Naive B cell (primary cell): ENCODE measurements at places on chromosomes 5 and 9.

- DNase-seq, result no peak
Measured at GRCh38 chr5:134530301-134531077, 5.0 kb downstream of the JADE2 start.

DNA sequence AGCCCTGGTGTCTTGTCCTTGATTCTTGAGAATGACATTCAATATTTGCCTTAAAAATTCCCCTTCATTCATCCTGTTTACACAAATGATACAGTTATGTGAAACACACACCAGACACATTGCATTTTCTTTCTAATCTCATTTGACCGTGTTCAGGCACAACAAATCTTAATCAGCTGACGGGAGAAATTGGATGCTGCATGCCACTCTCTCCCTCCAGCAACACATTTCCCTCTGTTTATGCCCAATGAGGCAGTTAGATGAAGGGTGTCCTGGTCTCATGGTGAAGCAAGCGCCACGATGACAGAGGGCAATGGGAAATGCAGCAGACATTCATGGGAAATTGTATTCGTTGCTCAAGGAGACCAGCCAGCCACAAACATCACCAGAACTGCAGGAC is 3.2 kb upstream of the FGF1 start:
- DNase-seq, result no peak

GRCh38 chr5:126419102-126419501 is 4.1 kb upstream of the GRAMD2B start:
- no peak for DNase-seq

DNA sequence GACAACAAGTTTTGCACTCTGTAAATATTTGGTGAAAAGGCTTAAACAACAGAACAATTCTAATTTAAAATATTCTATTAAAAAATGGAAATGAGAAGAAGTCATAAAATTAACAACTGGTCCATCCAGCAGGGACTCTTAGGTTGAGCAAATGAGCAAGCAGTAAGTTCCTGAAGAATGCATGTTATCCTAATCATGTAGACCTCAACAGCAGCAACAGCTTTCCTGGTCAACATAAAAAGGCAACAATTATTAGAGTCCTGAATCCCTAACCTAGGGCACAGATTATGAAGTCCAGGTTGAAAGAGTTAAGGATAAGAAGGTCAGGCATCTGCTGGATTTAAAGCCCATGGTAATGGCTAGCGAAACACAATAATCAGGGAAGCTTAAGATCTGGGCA is 120.9 kb downstream of the SSBP2 start:
- no peak for DNase-seq

- DNase-seq, result no peak
Measured at GRCh38 chr9:75132244-75132643, 43.9 kb downstream of the OSTF1 start.

GRCh38 chr5:54146390-54146789 is 164.0 kb downstream of the ARL15 start:
- no peak for DNase-seq

- no peak for DNase-seq
Measured at GRCh38 chr5:149618581-149619248, 37.4 kb downstream of the ARHGEF37 start.

- no peak for DNase-seq
Measured at GRCh38 chr5:94503677-94504076, 114.7 kb downstream of the KIAA0825 start.

- DNase-seq, result no peak
Measured at GRCh38 chr9:88259001-88259400, 120.7 kb upstream of the SPATA31C2 start.

- no peak for DNase-seq
Measured at GRCh38 chr9:113375057-113376023, 1.4 kb downstream of the HDHD3 start.

DNA sequence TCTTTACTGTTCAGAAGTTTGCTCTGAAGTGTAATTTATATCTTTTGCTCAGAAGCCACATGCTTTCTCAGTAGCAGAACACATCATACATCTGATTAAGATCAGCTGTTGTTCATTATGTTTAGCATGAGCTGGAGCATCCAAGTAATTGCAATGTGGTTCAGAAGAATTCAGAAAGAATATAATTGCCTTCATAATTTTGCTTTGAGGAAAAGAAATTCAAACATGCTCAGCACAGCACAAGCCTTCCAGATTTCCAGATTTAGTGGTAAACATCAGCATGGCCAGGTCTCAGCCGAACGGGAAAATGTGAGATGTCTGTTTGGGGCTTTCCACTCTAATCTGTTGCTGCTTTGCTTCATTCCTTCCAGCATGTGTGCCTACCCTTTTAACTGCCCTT is 65.9 kb downstream of the ITGA1 start:
- no peak for DNase-seq

GRCh38 chr5:14405267-14405666 is 176.3 kb upstream of the OTULINL start:
- DNase-seq, result no peak

DNA sequence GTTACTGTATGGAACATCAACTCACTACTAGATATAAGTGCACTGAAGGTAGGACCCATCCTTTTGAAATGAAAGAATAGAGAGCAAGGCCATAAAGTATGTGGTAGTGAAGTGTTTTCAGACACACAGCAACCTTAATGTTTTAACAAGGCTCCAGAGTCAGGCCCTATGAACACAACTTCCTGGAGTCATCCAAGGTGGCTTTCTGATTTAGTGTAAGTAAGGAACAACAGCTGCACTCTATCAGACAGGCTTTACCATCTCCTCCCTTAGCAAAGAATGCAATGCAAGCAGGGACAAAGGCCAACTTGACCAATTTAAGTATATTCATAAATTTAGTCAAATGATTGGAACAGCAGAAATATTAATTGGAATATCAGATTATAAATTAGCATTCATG is 90.1 kb downstream of the MPDZ start:
- no peak for DNase-seq

GRCh38 chr9:101038488-101038887 is 10.0 kb downstream of the PLPPR1 start:
- no peak for DNase-seq

GRCh38 chr5:139708877-139709581 is 60.9 kb downstream of the CXXC5 start:
- DNase-seq, result peak; percentile 35

DNA sequence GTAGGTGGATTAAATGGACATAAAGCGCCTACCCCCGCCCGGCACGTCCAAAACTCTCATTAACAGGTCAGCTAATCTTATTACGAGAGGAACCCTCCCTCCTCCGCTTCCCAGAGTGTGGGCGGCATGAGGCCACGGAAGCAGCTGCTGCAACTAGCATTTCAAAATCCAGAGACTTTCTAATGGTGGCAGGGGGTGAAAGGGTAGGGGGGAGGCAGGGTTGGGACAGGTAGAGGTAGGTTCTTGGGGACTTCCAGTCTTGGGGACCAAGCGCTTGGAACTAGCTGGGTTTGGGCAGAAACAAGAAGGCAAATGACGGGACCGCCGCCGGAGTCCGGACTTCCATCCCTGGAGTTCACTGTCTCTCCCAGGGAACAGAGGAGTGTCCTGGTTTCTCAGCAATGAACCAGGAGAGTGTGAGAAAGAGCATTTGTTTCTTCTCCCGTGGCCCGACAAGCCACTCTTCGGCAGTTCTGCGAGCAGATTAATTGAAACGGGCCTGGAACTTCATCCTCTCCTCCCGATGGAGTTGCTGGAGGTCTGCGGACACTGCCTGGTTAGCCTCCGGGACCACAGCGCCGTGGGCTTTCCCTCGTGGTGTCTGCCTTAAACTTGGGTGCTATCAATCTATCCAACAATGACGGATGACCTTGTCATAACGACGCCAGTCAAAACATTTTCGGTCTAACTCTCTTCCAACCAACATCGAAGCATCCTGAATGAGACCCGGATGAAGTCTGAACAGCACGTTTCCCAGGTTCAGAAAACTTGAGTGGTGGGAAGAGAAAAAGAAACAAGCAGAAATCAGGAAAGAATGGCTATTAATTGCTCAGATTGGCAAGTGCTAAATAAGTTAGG is 1.6 kb upstream of the PRDM6 start:
- no peak for DNase-seq

- DNase-seq, result no peak
Measured at GRCh38 chr9:101485924-101486692, 47.5 kb upstream of the RNF20 start.

DNA sequence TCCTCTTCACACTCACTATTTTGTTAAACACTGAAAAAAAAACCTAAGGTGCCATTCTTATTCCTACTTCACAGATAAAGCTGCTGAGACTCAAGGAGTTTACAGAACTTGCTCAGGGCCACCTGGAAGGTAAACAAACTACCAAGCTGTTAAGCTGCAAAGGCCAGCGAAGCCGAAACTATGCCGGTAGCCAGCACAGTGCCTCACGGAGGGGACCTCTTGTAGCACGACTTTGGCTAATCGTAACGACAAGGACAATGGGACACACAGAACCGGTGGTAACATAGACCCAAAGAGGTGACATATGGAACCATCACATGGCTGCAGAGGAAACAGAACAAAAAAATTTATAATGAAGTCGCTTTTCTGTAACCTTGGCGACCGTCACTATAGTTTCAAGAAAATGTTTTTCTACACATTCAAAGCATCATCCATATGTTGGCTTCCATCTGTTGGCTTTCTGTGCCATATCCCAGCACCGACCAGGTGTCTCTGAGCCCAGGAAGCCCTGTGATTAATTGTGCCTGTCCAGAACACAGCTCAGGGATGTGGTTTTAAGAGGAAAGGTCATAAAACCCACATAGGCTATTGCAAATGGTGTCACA is 60.3 kb downstream of the S1PR3 start:
- no peak for DNase-seq

DNA sequence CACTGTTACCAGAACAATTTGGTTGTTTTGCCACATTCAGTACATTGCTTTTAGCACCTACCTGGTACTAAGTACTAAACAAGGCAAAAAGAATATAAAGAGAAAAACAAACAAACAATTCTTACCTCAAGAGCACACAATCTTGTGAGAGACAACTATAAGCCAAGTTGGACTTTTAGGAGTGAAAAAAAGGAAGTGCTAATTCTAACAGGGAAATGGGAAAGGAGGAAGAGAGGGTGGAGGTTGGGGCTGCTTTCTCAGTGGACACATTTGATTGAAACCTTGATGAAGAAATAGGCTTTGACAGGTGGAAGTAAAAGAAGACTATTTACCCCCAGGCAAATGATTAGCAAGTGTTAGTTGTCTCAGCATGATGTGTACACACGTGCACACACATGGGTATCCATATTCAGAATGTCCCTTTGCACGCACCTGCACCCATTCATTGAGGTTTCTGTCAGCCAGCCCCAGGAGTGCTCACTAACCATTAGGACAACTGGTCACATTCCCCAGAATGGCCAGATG is 302.6 kb downstream of the ACTL7B start:
- no peak for DNase-seq

- DNase-seq, result no peak
Measured at GRCh38 chr5:171954721-171955120, 51.7 kb downstream of the FBXW11 start.

GRCh38 chr5:102216678-102217077 is 79.4 kb downstream of the SLCO4C1 start:
- no peak for DNase-seq

GRCh38 chr9:33318225-33318624 is 27.9 kb downstream of the NFX1 start:
- no peak for DNase-seq

GRCh38 chr9:6153425-6153824 is 62.2 kb upstream of the IL33 start:
- DNase-seq, result no peak

GRCh38 chr5:17174965-17175364 is 42.5 kb upstream of the BASP1 start:
- DNase-seq, result no peak

- no peak for DNase-seq
Measured at GRCh38 chr9:107279086-107279485, 4.0 kb upstream of the RAD23B start.

DNA sequence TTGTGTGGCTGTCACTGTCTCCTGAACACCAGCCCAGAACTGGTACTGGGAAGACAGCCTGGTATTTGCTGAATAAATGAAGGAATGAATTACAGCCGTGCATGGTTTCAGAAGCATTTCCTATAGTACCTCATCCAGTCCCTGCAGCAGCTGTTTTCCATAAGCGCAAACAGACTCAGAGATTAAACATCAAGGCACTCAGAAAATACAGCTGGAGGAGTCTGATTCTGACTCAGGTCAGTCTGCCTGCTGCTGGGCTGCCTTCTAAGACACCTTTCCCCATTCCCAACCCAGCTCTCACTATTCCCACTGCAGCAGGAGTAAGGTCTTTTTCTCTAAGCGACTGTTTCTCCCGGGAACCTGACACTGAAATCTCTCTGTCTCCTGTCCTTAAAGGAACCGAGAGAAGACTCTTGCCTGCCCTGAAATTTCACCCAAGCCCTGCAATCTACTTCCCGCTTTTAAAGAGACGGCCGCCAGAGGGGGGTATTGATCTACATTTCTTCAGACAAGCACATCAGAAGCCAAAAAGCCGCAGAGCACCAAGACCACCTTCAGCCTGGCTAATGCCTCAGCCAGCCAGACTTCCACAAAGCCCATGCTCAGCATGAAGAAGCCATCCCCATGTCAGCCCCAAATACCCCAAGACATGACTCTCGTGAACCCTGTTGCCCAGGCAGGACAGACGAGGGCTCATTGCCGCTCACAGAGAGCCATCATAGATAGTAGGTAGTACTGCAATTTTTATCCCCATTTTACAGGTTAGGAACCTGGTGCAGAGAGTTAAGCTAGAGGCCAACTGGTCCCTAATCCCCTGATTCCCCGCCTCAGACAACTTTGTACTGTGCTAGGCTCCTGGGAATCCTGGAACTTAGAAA is 5.4 kb upstream of the FOXI1 start:
- peak; percentile 44 for DNase-seq

DNA sequence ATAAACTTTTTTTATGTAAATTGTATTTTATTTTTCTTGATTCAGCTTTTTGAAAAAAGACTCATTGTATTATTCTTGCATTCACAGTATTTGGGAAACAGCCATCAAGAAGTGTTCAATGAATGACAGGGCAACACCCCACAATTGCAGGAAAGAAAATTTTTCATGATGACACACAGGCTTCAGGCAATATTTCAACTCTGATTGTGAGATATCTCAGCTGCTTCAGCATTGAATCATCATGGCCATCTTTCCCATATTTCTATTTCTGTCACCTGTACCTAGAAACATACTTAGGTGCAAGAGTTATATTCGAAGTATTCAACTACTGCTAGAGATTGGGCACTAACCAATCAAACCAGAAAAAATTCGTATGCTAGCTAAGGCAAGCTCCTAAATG is 446.0 kb downstream of the ISL1 start:
- no peak for DNase-seq

- no peak for DNase-seq
Measured at GRCh38 chr5:98144710-98145109, 628.8 kb upstream of the RGMB start.

GRCh38 chr5:137872466-137872865 is 4.8 kb downstream of the MYOT start:
- DNase-seq, result no peak

- no peak for DNase-seq
Measured at GRCh38 chr9:99449726-99450125, 227.6 kb downstream of the SEC61B start.
